ENCODE measurements at places on chromosomes 2 and 18. TPM values are rescaled to one million over a fixed set of nuclear protein-coding genes. Genes with fewer than 3 reads are reported as not detected.

GRCh38 chr2:240724431-240724830 lies 32.8 kb downstream of the AQP12A start:
- no peak for DNase-seq

DNA sequence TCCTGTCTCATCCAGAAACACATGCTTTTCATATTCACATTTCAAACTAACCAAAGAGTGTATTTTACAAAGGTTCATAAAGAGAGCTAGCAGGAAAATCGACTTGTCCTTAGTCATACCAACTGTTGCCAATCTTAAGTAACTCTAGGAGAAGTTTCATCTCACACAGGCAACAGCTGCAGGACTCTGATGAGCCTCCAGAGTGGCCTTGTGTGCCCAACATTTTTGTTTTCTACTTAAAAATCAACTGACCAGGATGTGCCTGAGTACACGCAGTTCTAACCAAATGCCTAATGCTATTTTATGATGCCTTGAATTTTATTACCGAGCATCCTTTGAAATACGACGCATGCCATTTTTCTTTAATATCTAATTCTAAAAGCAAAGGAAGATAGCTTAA lies 595.9 kb upstream of the LRRTM4 start:
- no peak for DNase-seq

GRCh38 chr2:150733051-150733618 lies 245.7 kb upstream of the RND3 start:
- no peak for DNase-seq

DNA sequence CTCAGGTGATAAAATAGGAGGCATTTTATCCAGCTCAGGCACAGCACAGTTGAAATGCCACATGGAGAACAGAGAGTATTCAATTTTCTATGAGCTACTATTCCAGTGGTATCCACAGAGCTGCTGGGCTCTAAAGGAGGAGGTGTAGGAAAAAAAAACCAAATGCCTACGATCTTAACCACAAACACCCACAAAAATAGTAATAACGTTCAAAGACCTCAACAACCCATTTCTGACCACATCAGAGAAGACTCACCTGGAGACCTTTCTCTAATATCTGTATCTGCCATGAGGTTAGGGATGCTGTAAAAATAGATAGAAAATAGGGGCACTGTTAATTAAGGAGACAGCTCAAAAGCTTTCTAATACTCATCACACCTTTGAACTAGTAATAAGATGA lies 294.6 kb upstream of the PARD3B start:
- no peak for DNase-seq

DNA sequence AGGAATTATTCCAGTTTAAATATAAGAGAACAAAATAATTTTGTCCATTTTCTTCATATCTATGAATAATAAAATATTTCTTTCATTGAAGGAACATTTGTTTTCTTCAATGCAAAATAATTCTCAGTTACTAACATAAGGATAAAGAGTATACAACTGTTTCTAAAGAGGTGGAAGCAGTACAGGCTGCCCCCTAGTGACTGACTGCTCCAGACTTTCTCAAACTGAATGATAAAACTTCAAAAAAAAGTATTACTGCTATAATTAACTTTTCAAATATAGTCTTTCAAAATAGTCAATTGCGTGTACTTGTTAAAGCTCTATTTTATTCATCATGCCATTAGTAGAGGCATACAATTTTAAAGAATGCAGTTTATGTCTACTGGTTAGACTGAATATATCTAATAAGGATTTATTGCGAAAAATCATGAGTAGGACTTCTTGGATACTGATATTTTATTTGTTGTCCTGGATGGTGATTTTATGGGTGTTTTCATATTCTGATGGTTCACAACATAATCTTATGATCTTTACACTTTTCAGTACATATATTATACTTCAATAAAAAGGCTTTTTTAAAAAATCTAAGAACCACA lies 100.1 kb downstream of the WDPCP start:
- DNase-seq: peak; percentile 19

GRCh38 chr2:147630585-147630984 lies 214.2 kb upstream of the ACVR2A start:
- no peak for DNase-seq

GRCh38 chr2:204483608-204484081 lies 61.6 kb upstream of the PARD3B start:
- DNase-seq: no peak

DNA sequence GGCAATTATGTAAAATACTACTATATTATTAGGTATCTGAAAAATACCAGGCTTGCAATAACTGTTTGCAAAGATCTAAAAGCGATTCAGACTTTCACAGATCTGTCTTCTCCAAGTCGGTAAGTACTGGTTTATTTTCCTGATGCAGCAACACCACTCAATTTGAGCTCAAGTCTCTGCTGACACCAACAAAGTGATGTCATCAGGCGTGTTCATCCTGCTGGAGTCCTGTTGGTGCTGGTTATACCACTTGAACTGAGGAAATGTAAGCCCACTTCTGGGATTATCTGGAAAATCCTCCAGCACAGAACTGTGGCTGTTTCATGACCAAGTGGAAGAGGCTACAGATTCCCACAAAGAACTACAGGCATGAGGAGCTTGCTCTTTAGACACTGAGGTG lies 267.6 kb downstream of the BCL2 start:
- DNase-seq: no peak

- DNase-seq: no peak
Observed at GRCh38 chr2:54912893-54913292, 137.4 kb downstream of the RTN4 start.

DNA sequence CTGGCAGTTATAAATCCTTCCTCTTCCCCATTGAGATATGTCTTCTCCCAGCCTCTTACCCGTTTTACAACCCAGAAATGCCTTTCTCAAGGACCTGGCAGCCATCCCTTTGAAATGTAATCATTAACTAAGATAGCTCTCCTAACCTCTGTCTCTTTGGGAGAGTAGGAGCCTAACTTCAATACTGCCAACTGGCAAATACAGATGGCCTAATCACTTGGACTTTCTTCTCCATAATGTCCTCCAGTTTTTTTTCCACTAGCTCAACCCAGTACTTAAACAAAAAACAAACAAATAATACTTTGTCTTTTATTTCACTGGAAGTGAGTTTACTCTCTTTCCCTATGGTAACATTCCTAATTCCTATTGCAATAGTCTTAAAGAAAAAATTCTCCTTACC lies 1391.1 kb downstream of the SUCLG1 start:
- no peak for DNase-seq

GRCh38 chr2:69353360-69353759 lies 33.7 kb downstream of the GFPT1 start:
- DNase-seq: no peak

DNA sequence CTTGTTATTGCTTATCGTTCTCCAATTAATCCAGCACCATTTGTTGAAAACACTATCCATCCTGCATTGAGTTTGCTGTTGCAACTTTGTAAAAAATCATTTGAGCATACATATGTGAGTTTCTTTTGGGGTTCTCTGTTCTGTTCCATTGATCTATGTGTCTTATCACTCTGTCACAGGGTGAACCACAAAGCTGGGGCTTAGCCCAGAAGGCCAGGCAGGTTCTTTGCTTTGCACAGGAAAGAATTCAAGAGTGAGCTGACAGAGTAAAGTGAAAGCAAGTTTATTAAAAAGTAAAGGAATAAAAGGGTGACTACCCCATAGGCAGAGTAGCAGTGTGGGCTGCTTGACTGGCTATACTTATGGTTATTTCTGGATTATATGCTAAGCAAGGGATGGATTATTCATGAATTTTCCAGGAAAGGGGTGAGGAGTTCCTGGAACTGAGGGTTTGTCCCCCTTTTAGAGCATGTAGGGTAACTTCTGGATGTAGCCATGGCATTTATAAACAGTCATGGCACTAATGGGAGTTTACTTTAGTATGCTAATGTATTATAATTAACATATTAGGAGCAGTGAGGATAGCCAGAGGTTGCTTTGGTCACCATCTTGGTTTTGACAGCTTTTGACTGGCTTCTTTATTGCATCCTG lies 46.8 kb downstream of the RNF138 start:
- DNase-seq: no peak

GRCh38 chr2:236811062-236811656 lies 241.5 kb downstream of the ACKR3 start:
- no peak for DNase-seq

GRCh38 chr18:7904529-7904928 lies 337.4 kb downstream of the PTPRM start:
- DNase-seq: no peak

GRCh38 chr2:157052685-157053224 lies 204.8 kb upstream of the GALNT5 start:
- no peak for DNase-seq

- no peak for DNase-seq
Observed at GRCh38 chr2:196224756-196225155, 53.4 kb upstream of the STK17B start.

DNA sequence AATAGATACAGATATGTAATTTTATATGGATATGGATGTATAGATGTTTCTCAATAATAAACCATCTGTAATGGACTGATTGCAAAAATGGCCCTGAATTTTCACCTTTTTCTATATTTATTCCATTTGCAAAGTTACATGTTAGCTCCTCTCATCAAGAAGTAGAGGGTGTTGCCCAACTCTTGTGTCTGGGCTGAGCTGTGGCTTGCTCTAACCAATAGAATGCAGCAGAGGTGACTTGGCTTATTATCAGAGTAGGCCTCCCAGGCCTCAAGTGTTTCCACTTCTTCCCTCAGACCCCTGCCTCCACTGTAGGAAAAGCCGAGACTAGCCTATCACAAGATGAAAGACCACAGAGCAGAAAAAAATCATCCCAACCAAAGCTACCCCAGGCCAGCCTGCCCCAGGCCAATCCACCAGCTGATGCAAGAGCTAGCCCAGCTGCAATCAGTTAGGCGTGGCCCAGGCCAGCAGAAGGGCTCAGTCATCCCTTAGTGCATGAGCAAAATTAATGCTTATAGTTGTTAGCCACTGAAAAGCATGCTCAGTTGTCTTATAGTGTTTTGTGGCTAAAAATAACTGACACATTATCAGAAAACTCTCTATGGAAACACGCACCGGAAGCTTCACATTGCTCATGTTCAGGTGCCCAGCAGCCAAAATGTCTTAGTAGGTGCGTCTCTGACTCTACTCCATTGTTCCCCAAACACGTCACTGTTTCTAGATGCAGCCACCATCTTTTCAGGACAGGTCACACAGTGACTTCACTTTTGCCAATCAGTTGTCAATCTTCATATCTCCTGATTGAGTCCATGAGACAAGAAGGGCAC lies 464.0 kb downstream of the FBXO15 start:
- DNase-seq: no peak

GRCh38 chr18:75638223-75638775 lies 210.8 kb upstream of the SMIM21 start:
- no peak for DNase-seq

GRCh38 chr2:116952254-116952653 lies 862.2 kb upstream of the DDX18 start:
- DNase-seq: no peak

GRCh38 chr2:99675130-99675661 lies 185.4 kb upstream of the REV1 start:
- no peak for DNase-seq

- no peak for DNase-seq
Observed at GRCh38 chr2:24509425-24509824, 18.4 kb downstream of the NCOA1 start.

- no peak for DNase-seq
Observed at GRCh38 chr2:9656270-9656766, 25.5 kb upstream of the YWHAQ start.

DNA sequence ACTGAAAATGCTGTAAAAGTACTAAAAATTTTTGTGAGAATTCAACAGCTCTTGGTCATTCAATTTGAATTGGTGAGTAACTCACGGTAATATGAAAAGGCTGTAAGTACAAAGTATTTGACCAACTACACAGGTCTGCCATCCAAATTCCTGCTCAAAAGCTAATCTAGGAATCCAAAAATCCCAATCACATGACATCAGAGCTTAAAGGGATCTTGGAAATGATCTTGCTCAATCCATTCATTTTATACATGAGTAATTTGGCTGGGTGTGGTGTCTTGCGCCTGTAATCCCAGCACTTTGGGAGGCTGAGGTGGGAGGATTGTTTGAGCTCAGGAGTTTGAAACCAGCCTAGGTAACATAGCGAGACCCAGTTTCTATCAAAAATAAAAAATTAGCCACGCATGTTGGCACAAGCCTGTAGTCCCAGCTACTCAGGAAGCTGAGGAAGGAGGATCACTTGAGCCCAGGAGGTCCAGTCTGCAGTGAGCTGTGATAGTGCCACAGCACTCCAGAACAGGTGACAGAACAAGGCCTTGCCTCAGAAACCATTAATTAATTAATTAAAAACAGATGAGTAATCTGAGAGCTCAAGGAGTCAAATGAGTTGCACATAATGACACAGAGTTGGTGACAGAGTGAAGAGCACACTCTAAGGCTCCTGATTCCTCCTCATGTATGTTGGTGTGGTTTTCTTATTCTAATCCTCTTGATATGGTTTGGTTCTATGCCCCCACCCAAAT lies 19.8 kb downstream of the SPIRE1 start:
- DNase-seq: no peak

DNA sequence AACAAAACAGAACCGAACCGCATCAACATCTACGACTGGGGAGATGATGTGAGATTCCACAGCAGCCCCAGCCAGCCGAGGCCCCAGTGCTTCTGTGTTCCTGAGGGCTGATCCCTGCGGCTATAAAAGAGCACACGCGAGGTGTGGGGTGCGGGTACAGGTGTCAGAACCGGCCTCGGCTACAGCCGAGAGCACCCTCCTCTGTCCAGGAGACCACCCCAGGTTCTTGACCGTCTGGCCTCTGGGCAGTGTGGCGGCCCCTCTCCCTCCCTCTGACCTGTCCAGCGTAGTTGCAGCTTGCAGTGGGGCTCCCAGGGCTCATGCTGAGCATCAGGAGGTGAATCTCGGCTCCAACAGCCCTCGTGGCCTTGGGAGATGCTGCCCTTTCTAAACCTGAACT lies 23.7 kb downstream of the RTP5 start:
- no peak for DNase-seq

Gene G6PC2
- not detected for total RNA-seq

Gene DHRS9
- total RNA-seq: not detected

Gene FKBP7
- 11.0 TPM for total RNA-seq

Gene CXCR4
- total RNA-seq: not detected

Gene GAREM1
- total RNA-seq: not detected

Gene TUBA4B
- total RNA-seq: not detected

Gene ANKRD30B
- total RNA-seq: not detected

Gene LHCGR
- not detected for total RNA-seq

Gene GPR55
- not detected for total RNA-seq

Gene UGT1A4
- not detected for total RNA-seq

Gene MPP4
- total RNA-seq: 7.4 TPM

Data from G401 (cell line).